ENCODE measurements at places on chromosomes 12 and 14. TPM values are rescaled to one million over a fixed set of nuclear protein-coding genes. Genes with fewer than 3 reads are reported as not detected.

KRT6A gene
- total RNA-seq: 0.74 TPM

LUM gene
- 0.21 TPM for total RNA-seq

PRPH gene
- 1.7 TPM for total RNA-seq

AMDHD1 gene
- total RNA-seq: 2.6 TPM

SLCO1B1 gene
- total RNA-seq: 0.42 TPM

Measured in A549 treated with RU486 at 1 μM for 4 hours (cell line).